NCI-H526 treated with DMSO at 0.1 percent for 48 hours (cell line): ENCODE measurements at places on chromosomes 12 and 14.

- no peak for DNase-seq
These were observed at the start of gene TNFAIP2 for GRCh38 chr14:103122947-103123633. Gene TNFAIP2, plus strand, starts transcription at chr14:103123461. Its CDS starts 2,997 bp downstream, at chr14:103126458.

GRCh38 chr12:38761111-38761510, 144.3 kb downstream of the CPNE8 start:
- DNase-seq: no peak

DNA sequence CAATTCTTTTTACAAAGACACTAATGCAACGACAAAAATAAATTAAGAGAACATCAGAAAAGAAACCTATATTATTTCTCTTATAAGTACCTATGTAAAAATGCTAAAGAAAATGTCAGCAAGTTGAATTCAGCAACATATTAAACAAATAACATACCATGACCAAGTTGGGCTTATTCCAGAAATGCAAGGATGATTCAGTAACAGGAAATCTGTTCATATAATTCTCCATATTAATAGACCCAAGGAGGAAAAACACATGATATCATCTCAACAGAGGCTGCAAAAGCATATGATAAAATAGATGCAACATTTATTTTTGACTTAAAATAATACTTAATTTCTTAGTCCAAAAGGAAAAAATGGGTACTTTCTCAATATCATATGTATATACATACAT, 25.1 kb upstream of the GPHB5 start:
- no peak for DNase-seq

- DNase-seq: no peak
These were observed 15.6 kb upstream of the NGB start for GRCh38 chr14:77286576-77286975.

DNA sequence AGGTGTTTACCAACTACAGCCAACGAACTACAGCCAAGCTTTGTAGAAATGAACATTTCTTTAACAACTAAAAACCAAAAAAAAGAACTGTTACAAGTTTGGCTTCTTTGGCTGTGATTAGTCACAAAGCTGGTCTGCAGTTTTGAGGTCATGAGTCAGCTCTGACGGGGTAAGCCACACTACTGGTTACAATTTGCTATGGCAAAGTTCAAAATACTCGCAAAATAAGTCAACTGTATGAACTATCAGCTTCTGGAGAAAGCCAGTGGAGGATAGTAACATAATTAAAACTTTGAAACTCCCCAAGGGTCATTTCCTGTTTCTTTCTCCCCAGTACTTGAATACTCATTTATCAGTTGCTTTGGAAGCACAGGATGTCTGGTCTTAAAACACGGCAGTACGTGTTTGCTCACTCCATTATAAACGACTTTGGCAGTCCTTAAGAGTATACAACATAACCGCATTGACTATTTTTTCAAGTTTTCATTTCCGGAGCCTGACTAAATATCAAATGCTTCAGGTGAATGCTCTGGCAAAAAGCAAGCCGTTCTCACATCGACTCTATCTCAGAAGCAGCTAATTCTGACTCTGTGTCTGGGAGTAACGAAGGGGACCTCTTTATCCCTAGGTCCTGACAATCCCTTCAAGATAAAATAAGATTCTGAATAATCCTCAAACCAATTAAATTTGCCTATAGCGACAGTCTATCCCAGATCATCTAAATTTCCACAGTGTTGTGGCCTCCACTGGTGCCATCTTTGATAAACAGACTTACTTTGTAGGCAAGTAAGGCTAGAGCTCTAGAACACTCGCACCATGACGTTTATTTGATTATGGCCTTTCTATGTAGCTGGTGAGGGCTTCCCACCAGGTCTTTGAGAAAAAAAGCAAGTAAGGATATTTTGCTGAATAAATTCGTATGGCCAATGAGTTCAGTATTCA, 10.6 kb downstream of the PHLDA1 start:
- DNase-seq: no peak

GRCh38 chr12:28925719-28926376, 223.2 kb upstream of the FAR2 start:
- no peak for DNase-seq

DNA sequence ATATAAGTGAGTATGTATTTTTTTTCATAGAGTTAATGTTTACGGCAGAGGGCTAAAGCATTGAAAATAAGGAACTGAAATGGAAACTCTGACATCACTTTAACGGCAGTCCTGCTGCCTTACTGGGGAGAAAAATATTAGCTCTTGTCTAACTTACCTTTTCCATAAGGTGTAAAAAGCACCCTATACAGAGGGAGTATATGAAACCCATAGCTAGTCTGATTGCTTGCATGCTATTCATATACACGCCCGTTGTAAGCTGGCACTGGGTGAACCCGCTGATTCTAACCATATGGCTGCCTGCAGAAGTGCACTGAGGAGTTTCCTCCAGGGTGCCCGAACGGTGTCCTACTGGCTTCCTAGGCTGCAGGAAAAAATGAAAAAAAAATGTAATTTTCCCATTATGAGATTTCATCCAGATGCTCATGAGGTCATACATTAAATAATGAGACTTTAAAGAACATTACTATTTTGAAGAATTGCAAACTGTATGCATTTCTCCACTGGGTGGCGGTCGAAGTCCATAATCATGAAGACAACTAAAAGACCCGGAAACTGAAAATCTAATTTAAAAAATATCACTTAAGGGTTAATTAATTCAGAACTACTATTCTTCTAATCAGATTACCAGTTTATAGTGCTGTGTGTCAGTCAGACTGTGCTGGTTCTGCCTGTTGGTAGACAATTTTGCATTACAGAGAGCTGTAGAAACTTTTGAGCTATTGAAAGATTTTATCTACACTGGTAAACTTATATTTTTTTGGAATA, 144.7 kb downstream of the ALX1 start:
- DNase-seq: no peak

DNA sequence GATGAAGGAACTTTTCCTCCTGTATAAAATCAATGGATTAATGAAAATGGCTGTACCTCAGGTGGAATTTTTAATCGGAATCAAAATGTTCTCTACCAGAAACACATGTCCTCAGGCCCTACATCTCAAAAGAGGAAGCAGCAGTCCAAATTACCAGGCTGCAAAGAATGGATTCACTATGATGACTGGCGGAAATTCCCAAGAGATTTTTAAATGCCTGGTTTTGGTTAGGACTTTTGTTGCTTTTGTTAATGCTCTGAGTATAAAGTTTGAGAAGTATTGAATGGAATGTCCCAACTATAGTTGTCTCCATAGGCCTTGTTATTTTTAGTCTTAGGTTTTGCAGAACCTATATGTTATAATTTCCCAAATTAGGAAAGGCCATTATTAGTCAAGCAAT, 11.2 kb upstream of the IFNG start:
- no peak for DNase-seq
